CD4-positive, alpha-beta T cell treated with Interleukin-15 for 1 hour (primary cell): ENCODE measurements at places on chromosomes 6 and 20.

- no peak for DNase-seq
Measured at GRCh38 chr6:163263196-163263595, 151.3 kb upstream of the QKI start.

- peak; percentile 74 for DNase-seq
Measured at GRCh38 chr6:32940656-32941213, at the start of gene HLA-DMB. HLA-DMB (minus strand) TSS chr6:32941028; CDS start chr6:32940807, 221 bp downstream.

GRCh38 chr20:46799781-46800408, 90.4 kb downstream of the SLC2A10 start:
- DNase-seq: no peak

DNA sequence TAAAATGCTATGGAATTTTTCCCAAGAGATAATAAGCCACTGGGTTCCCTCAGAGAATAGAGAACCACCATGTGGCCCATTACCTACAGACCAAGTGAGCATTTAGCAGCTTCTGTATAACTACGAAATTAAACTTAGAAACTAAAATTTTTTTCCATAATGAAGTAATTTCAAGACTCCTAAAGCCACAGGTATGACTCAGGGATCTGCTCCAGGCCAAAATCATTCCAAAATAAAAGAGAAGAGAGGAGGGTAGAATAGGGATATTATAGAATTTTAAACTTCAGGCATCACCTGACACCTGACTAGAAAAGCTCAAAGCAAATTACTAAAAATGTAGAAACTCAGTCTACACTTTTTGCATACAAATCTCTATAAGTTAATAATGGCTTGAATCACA, 108.9 kb upstream of the DST start:
- DNase-seq: no peak

- DNase-seq: no peak
Measured at GRCh38 chr6:17389274-17389847, 4.0 kb upstream of the CAP2 start.

DNA sequence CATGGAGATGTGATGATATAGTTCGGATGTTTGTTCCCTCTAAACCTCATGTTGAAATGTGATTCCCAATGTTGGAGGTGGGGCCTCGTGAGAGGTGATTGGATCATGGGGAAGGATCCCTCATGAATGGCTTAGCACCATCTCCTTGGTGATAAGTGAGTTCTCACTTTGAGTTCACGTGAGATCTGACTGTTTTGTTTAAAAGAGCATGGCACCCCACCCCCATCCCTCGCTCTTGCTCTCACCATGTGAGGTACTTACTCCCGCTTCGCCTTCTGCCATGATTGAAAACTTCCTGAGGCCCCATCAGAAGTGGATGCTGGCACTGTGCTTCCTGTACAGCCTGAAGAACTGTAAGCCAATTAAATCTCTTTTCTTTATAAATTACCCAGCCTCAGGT, 10.9 kb downstream of the SLC32A1 start:
- no peak for DNase-seq

- DNase-seq: no peak
Measured at GRCh38 chr6:22081709-22082108, 215.1 kb downstream of the PRL start.
